Ammon's horn (tissue), 1 donor: ENCODE measurements at places on chromosomes 2 and 18.

GRCh38 chr2:140701726-140702125 is 1429.1 kb downstream of the LRP1B start:
- no peak for DNase-seq

- no peak for DNase-seq
Observed at GRCh38 chr2:175126661-175127060, 41.3 kb downstream of the ATF2 start.

DNA sequence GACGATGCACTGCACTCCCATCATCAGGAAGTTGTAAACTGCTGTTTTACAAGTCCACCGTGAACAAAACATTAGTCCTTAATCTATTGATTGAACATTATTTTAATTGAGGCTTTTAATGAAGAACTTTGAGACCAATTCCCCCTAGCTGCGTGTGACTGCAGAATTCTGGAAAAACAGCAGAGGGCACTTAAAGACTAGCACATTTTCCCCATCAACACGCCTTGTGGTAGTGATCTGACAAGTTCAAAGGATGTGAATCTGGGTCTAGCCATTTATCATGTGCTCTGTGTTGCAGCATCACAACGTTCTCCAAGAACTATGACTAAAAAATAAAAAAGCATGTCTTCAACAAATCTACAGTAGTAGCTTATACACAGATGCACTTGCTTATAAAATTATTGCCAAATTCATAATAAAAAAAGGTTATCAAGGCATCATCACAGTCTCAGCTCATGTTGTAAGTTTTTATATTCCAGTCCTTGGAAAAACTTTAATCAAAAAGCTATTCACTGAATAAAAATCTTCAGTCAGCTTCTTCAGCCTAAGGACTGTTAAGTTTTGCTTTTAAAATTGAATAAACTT is 35.8 kb downstream of the SKOR2 start:
- peak; percentile 82 for DNase-seq

DNA sequence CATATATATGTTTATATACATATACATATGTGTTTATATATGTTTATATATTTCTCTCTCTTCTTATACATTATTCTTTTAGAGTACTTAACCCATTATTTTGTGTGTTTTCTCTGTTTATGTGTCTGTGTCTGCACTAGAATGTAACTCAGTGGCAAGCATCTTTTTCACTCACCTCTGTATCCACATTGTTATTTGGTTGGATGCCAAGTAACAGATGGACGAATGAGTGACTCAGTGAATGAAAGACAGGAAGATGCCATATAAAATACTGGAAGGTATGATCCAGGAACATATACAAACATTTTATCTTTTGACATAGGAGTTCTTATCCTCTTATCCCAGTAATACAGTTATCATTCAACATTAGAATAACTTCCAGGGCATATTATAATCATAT is 684.8 kb downstream of the RNF144A start:
- DNase-seq: no peak

- DNase-seq: no peak
Observed at GRCh38 chr2:210009126-210009525, 6.7 kb downstream of the RPE start.

GRCh38 chr2:176637142-176637485 is 367.9 kb downstream of the MTX2 start:
- DNase-seq: no peak
